Keratinocyte (primary cell): ENCODE measurements at places on chromosomes 4 and X. TPM values are rescaled to one million over a fixed set of nuclear protein-coding genes. Genes with fewer than 3 reads are reported as not detected.

DNA sequence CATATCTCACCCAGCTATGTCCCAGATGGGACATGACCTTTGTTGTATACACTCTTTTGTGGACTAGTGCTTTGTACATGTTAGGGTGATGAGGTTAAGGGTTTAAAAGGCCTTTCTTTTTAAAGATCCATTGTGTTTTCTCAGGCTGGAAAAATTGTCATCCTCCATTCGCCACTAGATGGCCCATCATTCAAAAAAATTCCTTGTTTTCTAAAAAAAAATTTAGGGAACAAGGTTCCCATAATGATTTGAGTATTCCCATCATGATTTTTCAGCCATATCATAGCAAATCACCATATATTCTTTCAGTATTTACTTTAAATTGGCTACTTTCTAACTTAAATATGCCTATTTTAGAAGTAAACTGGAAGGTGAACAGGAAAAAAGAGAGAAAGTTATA lies 91.9 kb upstream of the TMEM164 start:
- no peak overlapping the region for H3K27ac ChIP-seq
- H3K4me1 ChIP-seq = no peaks in the 10 kb centered on the region
- no peak overlapping the region for H3K4me3 ChIP-seq
- DNase-seq = no peak
- H3K36me3 ChIP-seq = no peaks in the 10 kb centered on the region

GRCh38 chr4:73523126-73523525 lies 41.6 kb downstream of the AFM start:
- H3K27me3 ChIP-seq = no peaks in the 10 kb centered on the region
- no peaks in the 10 kb centered on the region for H3K4me1 ChIP-seq
- H3K36me3 ChIP-seq = no peaks in the 10 kb centered on the region

The GAGE12F gene
- polyA plus RNA-seq = not detected in 3 replicates

DNA sequence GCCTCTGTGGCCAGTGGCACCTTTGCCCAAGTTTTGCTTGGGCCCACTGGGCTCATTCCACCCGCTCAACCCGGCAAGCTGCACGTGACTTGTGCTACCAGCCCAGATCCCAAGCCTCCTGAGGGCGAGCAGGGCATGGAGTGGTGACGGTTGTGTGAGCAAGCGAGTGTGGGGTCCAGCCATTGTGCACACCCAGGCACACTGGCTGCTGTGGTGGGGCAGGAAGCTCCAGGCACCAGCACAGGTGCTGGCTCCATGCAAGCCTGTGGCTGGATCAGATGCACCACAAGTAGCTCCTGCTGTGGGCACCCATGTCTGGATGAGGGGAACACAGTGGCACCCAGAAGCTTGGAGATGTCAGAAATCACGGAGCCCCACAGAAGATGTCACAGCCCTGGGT lies 557.0 kb upstream of the GNPDA2 start:
- H3K27ac ChIP-seq = no peak overlapping the region
- no peak for DNase-seq
- H3K4me3 ChIP-seq = no peak overlapping the region
- no peaks in the 10 kb centered on the region for H3K36me3 ChIP-seq

- no peak overlapping the region for H3K27ac ChIP-seq
- DNase-seq = no peak
- no peaks in the 10 kb centered on the region for H3K36me3 ChIP-seq
- no peaks in the 10 kb centered on the region for H3K4me1 ChIP-seq
Observed at GRCh38 chrX:126165401-126165720, 728 bp downstream of the DCAF12L2 start.

- no peak overlapping the region for H3K4me3 ChIP-seq
- H3K36me3 ChIP-seq = no peaks in the 10 kb centered on the region
- DNase-seq = no peak
- no peaks in the 10 kb centered on the region for H3K27me3 ChIP-seq
- no peaks in the 10 kb centered on the region for H3K4me1 ChIP-seq
- H3K27ac ChIP-seq = no peak overlapping the region
Observed at GRCh38 chr4:48472794-48473193, 10.3 kb upstream of the SLC10A4 start.

The F9 gene
- not detected in 3 replicates for polyA plus RNA-seq

The SSX1 gene
- not detected in 3 replicates for polyA plus RNA-seq

The HSD17B13 gene
- not detected in 3 replicates for polyA plus RNA-seq

- H3K27ac ChIP-seq = no peak overlapping the region
- peaks cover 3% of the 10 kb centered on the region for H3K27me3 ChIP-seq
- H3K4me1 ChIP-seq = no peaks in the 10 kb centered on the region
Observed at GRCh38 chr4:7351014-7351413, 83.7 kb downstream of the PSAPL1 start.

- H3K4me3 ChIP-seq = no peak overlapping the region
- no peak for DNase-seq
- peaks cover 3% of the 10 kb centered on the region for H3K27me3 ChIP-seq
- no peaks in the 10 kb centered on the region for H3K36me3 ChIP-seq
Observed at GRCh38 chr4:159049780-159050375, 53.0 kb upstream of the RAPGEF2 start.
